Fibroblast of the conjunctiva (primary cell): ENCODE measurements at places on chromosomes 1 and 21.

DNA sequence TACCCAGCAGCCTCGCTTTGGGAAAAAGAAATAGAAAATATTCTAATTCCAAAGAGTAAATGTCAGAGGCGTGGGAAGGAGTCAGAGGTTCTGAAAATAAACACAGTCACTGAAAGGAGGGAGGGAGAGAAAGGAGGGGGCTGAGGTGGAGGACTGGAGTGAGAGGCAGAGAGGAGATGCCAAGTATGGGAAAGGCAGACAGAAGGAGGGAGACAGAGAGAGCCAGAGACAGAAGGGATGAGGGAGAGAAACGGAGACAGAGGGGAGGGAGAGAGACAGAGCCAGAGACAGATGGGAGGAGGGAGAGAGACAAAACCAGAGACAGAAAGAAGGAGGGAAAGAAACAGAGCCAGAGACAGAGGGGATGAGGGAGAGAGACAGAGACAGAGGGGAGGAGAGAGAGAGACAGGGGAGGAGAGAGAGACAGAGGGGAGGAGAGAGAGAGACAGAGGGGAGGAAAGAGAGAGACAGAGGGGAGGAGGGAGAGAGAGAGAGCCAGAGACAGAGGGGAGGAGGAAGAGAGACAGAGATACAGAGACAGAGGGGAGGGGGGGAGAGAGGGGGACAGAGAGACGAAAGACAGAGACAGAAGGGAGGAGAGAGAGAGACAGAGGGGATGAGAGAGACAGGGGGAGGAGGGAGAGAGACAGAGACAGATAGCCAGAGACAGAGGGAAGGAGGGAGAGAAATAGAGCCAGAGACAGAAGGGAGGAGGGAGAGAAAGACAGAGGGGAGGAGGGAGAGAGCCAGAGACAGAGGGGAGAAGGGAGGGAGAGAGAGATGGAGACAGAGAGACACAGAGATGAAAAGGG is 525.5 kb downstream of the MATN1 start:
- DNase-seq: peak; percentile 18

DNA sequence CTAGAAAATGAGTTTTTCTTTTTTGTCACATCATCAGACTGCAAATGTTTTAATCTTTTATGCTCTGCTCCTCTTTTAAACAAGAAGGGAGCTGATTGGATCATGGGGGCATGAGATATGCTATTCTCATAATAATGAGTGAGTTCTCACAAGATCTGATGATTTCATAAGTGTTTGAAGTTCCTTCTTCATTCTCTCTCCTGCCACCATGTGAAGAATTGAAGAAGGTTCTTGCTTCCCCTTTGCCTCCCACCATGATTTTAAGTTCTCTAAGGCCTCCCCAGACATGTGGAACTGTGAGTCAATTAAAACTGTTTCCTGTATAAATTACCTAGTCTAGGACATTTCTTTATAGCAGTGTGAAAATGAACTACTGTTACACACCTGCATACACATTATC is 218.2 kb downstream of the NRIP1 start:
- DNase-seq: no peak

DNA sequence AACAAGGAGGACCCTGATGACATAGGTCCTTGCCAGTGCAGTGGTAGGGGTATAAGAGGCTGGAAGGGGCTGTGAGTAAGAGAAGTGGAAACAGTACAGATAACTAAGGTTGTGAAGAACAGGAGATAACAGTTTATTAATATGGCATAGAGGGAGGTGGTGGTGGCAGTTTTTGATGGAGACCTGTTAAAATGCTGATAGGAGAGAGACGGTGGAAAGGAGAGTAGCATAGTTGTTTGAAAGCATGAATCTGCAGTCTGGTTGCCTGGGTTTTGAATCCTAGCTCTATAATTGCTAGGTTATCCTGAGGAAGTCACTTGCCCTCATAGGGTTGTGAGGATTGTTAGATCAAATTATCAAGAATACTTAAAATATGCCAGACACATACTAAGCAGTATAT is 19.4 kb downstream of the LRRC41 start:
- DNase-seq: no peak

- DNase-seq: no peak
These were observed 36.3 kb upstream of the TDRD10 start for GRCh38 chr1:154465621-154466195.

DNA sequence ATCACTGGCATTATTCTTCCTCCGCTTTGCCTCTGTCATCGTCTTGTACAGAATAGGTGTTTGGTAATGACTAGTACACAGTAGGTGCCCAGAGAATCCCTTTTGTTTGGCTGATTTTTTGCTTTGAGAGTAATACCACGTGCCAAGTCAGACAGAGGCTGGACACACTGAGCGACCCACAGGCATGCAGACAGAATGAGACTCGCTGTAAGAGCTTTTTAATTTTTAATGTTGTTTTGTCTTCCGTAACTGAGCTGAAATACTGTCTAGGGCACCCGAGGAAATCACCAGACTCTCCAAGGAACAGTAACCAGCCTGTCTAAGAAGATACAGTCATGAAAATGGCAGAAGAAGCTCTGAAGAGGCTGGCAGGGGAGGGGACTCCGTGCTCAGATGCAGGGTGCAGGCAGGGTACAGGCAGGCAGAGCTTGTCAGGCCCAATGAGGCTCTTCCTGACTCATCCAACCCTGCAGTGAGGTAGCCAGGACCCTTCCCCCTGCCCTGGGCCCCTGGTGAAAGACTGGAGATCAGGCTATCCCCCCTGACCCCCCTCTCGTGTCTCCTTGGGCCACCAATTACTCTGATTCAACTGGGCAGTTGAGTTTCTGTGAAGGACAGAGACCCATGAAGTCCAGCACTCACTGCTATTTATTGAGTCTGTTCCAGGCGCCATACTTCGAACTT is 60.1 kb upstream of the ECE1 start:
- DNase-seq: no peak

GRCh38 chr21:32702702-32703101 is 25.1 kb downstream of the SYNJ1 start:
- no peak for DNase-seq

GRCh38 chr1:72326494-72326893 is 44.2 kb upstream of the NEGR1 start:
- no peak for DNase-seq

GRCh38 chr21:33433425-33434114 is 30.4 kb downstream of the IFNGR2 start:
- DNase-seq: no peak

GRCh38 chr1:22767852-22768251 is 57.2 kb downstream of the EPHB2 start:
- no peak for DNase-seq

GRCh38 chr1:42784946-42785693 is at the start of gene TMEM269:
TSS of gene TMEM269 (plus strand) at chr1:42784991. CDS start at chr1:42789894, 4,903 bp downstream.
- no peak for DNase-seq

DNA sequence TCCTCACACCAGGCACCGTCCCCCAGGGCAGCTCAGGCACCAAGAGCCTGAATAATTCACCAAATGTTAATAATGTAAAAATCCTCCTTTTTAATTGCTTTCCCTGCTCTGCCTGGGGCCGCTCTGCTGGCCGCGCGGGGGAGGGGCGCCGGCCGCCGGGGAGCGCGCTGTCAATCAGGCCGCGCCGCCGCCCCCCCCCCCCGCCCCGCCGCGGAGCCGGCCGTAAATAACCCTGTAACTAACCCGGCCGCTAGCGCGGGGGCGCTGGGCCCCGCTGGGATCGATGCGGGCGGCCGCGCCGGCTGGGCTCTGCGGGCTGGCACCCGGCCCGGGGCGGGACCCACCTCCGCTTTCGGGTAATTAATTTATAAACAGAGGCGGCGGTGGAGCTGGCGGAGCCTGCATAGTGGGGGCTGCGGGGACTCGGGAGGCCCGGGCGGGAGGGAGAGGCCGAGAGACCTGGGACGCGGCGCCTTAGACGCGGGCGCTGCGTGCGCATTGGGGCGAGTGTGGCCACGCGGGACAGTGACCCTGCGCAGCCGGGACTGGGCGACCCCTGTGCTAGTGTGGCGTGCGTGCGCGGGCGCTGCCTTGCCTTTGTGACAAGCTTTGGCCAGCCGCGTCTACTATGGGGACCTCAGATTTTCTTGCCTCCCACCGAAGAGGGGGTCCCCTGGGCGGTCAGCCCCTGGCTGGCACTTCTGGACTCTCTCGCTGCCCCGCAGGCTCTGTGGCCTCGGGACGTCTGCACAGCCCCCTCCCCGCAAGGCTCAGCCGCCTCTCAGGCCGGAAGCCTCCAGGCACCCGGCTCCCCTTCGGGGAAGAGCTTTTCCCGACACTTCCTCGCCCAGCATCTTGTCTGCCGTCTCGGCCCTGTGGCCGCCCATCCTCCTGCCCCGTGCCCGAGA is 16.6 kb downstream of the SAMD11 start:
- no peak for DNase-seq

- no peak for DNase-seq
These were observed 57.3 kb downstream of the AGO3 start for GRCh38 chr1:35988237-35988636.

GRCh38 chr1:73611681-73612080 is 586.3 kb downstream of the LRRIQ3 start:
- DNase-seq: no peak

DNA sequence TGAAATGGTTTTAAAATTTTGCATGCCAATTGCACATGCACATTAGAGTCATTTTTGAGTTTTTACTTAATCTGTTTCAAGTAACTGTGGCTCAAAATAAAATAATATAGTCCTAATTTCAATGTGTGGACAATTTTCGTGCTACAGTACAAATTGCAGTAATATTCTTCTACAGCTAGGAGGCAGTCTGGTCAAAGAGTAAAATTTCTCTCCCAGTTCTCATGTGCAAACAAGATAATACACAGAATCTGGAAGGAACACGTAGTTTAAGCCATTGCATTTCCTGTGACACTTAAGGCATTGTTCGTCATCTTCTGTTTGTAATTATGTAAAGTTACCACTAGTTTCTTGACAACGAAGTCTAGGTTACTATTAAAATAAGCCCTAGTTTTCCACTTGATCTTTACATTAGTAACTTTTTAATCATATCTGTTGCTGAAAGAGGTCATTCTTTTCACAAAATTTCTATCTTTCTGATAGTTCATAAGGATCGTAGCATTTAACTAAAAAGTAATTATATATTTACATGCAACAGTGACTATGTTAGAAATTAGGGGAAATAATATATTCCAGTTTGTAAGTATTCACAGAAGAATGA is 28.9 kb downstream of the ODR4 start:
- DNase-seq: peak; percentile 47

DNA sequence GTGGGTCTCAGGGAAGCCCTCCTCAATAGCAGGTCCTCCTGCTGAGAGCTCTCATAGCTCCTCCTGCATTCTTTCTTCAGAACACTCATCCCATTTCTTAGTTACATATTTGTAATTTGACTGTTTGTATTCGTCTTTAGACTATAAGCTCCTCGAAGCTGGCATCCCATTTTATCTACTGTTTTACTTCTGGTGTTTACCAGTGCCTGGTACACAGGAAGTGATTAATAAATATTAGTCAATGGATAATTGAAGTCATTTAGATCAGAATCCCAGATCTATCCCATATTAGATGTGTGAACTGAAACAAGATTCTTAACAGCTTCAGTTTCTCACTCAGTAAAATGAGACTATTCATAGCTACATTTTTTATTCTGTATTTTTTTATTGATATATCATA is 88.7 kb downstream of the PLPP3 start:
- DNase-seq: no peak

DNA sequence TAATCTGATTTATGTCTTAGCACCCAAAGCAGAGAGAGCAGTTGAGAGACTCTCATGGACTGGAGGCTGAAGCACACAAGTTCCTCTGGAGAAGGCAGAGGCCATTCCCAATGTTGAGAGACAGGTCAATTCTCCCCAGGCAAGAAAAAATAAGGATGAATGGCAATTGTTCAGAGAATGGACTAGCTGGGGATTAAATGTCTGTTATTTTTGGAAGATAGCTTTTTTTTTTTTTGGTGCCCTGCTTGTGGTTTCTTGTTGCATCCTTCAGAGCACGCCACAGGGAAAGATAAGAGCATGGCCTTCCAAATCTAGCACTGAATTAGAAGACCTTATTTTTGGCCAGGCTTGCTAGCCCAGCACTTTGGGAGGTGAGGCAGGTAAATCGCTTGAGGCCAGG is 65.6 kb upstream of the ERRFI1 start:
- DNase-seq: no peak

DNA sequence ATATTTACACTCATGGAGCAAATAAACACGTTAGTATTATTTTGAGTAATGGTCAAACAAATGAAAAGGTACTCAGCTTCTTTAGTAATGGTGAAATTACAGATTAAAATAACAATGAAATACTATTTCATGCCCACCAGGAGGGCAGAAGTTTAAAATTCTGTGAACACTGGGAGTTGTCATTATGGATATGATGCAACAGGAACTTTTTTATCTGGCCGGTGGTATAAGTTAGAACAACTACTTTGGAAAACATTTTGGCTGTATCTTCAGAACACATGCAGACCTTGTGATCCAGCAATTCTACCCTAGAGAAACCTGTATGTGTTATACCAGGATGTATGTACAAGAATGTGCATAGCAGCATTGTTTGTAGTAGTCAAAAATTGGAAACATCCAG is 23.2 kb upstream of the PPP1R8 start:
- no peak for DNase-seq

GRCh38 chr1:64539781-64540218 is 69.9 kb downstream of the CACHD1 start:
- peak; percentile 58 for DNase-seq

DNA sequence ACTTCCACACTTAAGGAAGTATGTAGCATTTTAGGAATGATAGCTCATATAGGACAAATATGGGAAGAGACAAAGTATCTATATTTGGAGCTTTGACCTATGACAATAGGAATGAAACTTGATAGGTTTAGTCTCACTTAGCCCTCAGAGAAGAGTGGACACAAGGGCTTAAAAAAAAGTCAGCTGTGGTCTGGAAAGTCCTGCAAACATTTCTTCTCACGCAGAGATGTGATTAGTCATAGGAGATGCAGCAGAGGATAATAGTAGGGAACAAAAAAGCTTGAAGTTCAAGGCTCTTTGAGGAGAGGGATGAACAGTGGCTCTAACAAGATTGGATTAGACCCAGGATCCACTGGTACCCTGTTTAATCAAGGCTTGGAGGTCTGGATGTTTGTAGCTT is 14.8 kb upstream of the RNF220 start:
- DNase-seq: no peak

DNA sequence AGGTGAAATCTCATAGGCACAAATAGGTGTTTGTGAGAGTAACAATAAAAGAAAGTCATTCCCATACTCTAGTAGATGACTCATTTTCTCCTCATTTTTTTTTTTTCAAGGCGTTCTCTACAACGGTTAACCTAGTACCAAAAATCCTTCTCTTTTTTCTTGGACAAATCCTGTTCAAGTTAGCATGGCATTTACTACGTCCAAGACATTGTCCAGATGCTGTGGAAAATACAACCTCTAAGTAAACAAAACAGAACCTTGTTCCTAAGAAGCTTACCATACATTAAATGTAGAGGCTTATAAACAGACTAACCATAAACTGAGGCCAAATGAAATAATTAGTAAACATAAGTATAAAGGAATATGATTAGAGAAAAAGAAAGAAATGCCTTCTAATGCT is 76.2 kb upstream of the RGS4 start:
- DNase-seq: no peak

DNA sequence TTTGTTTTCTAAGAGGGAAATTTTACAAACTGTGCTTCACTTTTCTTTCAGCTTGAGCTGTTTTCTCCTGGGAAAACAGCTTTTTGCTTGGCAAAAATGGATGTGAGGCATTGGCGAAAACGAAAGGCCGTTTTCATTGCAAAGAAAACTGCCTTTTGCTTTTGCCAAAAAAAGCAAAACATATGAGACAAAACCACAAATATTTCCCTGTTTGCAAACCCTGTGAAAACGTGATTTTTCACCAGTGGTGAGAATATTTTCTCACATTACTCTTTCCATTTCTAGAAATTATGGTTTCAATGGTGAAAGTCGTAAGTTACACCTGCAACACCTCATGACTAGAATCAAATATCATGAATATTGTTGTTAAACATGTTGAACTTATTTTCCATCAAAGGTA is 74.0 kb upstream of the ZBTB18 start:
- peak; percentile 22 for DNase-seq

- DNase-seq: no peak
These were observed 7.5 kb upstream of the FOXO6 start for GRCh38 chr1:41353744-41354143.
